ENCODE measurements at places on chromosomes 13 and 19.
A peak's percentile ranks its signal among the peaks of the same experiment; 100 is the strongest.

DNA sequence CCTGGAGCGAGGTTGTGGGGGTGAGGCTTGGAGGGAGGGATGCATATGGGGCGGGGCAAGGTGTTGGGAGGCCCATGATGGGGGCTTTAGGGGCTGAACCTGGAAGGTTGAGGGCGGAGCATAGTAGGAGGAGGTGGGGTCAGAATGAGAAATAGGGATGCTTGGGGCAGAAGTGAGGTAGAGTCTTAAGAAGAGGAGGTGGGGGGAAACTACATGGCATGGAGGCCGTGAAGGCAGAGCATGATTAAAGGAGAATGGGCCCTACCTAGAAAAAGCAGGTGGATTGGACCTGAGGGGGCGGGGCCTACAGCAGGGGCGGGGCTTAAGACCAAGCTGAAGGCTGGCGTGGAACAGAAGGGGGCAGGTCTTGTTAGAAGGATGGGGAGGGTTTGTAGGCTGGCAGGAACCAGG, 799 bp downstream of the NR1H2 start:
- DNase-seq, result peak; percentile 63

DNA sequence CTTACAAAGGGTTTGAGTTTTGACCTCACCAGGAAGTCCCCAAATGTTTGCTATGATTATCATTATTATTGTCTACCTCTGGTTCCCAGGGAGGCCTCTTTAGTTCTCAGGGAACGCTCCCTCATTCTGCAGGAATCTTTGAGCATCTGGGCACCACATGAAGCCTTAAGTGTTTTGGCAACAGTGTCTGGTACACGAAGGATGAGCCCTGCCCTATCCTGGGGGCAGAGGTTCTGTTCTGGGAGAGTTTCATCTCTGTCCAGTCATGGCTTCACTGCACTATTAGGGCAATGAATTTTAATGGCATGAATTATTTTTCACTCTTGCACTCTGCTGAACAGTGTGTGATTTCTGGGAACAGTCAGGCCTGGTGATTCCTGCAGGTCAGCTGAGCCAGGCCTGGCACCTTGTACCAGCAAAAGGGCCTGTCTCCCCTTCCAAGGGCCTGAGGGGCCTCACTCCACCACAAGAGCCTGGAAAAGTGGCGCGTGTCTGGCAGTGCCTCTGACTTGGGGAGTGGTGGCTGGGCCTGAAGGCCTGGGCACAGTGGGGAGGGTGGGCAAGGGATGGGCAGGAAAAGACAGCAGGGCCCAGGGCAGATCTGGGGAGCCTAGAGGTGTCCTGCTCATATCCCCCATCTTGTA, 4.6 kb downstream of the FAM187B start:
- no peak for DNase-seq

GRCh38 chr13:37729876-37730275, 131.3 kb upstream of the POSTN start:
- DNase-seq, result no peak

- DNase-seq, result no peak
Observed at GRCh38 chr13:27023385-27024073, 148.1 kb downstream of the USP12 start.

GRCh38 chr13:34521171-34521570, 420.9 kb upstream of the NBEA start:
- no peak for DNase-seq

DNA sequence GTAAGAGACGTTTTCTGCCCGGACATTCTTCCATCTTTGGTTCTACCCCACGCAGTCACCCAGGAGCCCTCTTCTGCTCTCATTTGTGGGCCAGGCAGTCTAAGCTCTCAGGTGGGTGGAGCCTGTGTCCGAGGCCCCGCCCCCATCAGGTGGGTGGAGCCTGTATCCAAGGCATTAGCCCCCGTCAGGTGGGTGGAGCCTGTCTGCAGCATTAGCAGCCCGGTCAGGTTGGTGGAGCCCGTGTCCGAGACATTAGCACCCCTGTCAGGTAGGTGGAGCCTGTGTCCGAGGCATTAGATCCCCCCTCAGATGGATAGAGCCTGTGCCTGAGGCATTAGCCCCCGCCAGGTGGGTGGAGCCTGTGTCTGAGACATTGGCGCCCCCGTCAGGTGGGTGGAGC, 45.5 kb upstream of the C13orf46 start:
- DNase-seq, result peak; percentile 59

DNA sequence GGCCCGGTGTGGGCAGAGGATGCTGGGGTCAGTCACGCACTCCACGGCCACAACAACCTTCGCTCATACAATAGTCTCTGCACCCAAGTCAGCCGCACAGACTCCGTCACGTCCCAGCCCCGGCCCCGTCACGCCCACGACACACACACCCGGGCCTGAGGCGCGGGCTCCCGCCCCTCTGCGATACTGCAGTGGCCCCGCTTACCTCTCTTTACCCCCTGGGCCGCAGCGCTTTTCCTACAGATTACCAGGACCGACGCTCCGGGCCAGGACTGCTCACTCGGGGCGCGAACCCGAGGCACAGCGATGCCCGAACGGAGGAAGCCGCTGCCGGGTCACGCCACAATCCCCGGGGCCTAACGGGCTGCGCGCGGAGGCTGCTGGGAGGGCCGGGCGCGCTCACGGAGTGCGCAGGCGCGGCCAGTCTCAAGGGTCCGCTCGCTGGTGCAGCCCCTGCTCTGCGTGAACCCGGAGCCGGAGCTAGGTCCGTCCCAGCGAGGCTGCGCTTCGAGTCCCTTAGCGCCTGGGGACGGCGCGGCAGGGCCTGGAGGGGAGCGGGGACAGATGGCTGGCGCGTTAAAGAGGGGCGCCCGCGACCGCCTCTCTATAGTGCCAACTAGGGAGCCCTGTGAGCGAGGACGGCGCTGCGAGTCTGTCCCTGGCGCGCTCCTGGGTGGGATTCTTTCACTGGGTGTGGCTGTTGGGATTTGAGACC, at the start of gene ZFP82:
Gene ZFP82, minus strand, starts transcription at position 358 of the 715 bp plus-strand sequence. CDS start 8,855 bp downstream, outside the sequence.
- DNase-seq, result peak; percentile 76

GRCh38 chr13:41880966-41881365, 79.9 kb downstream of the VWA8 start:
- DNase-seq, result no peak

DNA sequence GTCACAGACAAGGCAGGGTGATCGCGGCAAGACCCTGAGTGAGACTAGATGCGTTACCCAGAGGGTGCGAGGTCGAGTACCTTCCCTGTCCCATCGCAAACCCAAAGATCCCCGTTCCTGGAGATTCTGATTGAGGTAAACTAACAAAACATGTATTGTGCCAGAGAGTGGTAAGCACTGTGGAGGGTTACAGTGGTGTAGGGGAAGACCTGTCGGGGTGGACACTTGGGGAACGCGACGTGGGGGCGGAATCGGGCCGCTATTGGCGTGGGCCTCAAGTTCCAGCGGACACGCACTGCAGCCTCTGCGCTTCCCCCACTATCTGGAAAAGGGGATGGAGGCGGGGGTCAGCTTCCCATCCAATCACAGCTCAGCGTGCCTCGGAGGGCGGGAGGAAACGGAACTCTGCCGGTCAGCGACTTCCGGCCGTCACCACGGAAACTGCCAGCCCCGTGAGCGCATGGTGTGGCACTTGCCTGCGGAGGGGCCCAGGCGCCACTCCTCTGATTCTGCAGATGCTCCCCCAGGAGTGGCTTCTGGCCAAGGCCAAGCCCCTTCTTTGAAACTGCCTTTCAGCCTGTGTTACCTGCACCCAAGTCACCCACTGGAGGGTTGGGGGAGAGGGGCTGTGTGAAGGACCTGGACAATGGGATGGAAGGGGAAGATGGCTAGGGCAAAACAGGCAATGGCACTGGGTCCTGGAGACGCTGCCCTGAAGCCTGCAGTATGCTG, 1.0 kb upstream of the UBE2M start:
- peak; percentile 92 for DNase-seq

DNA sequence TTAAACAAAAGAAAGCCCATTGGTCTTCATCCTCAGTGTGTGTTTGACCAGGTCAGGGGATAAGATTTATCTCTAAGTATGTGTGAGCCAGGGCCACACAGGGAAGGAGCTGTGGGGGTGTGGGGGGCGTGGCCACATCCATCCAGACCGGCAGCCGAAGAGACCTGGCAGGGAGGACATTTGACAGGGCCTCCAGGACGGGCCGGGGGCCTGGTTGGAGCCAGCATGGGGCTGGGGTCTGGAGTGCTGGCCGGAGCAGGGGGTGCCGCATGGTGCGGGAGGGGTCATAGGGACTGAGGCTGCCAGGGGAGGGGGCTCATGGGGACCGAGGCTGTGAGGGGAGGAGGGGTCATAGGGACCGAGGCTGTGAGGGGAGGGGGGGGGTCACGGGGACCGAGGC, 20.4 kb upstream of the GNA15 start:
- no peak for DNase-seq

DNA sequence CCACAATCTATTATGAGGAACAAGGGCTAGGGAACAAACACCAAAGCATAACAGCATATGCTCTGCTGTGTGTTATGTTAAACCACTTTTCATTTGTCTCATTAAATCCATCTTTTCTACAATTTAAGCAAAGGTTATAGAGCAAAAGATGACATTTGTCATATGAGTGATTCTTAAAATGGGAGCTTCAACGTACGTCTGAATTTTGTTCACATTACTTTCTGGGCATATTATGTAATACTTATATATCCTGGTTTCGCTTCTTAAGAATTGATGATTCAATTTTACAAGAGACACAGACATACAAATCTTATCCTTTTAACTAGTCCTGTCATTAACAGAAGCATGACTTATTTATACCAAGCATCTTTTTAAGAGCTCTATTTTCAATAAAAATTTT, 3.3 kb upstream of the TPP2 start:
- no peak for DNase-seq

DNA sequence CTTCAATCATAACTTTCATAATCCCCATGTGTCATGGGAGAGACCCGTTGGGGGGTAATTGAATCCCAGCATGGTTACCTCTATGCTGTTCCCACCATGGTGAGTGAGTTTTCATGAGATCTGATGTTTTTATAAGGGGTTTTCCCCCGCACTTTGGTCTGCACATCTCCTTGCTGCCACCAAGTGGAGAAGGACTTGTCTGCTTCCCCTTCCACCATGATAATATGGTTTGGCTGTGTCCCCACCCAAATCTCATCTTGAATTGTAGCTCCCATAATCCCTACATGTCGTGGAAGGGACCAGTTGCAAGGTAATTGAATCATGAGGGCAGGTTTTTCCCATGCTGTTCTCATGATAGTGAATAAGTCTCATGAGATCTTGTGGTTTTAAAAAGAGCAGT, 524.9 kb downstream of the SLITRK5 start:
- DNase-seq, result no peak

DNA sequence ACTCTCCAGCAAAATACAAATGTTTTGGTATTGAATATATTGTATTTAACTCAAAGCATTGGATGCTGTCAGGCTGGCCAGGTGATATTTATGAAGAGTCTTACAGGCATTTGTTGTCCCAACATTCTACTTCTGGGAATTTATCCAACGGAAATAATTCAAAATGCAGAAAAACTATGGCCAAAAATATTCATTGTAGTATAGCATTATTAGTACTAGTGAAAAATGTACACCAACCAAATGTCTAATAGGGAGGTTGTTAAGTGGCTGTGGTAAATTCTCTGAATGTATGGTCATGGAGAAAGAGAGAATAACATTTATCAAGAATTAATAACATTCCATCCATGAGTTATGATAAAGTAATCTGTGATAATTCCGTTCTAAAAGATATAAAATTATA, 38.6 kb upstream of the GAS6 start:
- DNase-seq, result no peak

DNA sequence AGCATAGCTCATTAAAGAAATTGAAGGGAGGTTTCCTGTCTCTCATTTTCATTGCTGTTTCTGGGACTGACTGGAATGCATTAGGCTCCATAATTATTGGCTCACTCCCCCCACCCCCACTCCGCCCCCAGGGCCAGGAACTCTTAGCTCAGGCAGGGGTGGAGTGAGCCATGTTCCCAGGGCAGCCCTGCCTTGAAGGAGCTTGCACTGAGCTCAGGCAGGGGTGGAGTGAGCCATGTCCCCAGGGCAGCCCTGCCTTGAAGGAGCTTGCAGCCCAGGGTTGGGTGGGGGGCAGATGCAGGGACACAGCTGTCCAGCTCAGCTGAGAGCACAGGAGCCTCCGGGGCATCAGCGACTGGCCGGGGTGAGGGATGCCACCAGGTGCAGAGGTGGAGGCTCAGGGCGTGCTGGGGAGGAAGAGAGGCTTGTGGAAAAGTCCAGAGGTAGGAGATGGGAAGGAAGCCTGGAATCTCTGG, 39.1 kb upstream of the TFDP1 start:
- no peak for DNase-seq
